Pulmonary artery endothelial cell (primary cell): ENCODE measurements at places on chromosomes 4 and X. TPM values are rescaled to one million over a fixed set of nuclear protein-coding genes. Genes with fewer than 3 reads are reported as not detected.

EREG gene
- total RNA-seq = not detected in 2 replicates

SOX3 gene
- not detected in 2 replicates for total RNA-seq

TLL1 gene
- total RNA-seq = 1.2 and 2.2 TPM in 2 replicates

GPR173 gene
- 2.7 and 3.2 TPM in 2 replicates for total RNA-seq

GABRE gene
- total RNA-seq = 3.7 and 7.1 TPM in 2 replicates

HAUS7 gene
- total RNA-seq = 25.3 and 32.1 TPM in 2 replicates

RAB41 gene
- total RNA-seq = not detected in 2 replicates

GNPDA2 gene
- total RNA-seq = 21.4 and 29.7 TPM in 2 replicates

BEX1 gene
- 0.20 TPM in 1 of 2 replicates, not detected in the other for total RNA-seq

SLC38A5 gene
- total RNA-seq = 54.8 and 88.9 TPM in 2 replicates

GRCh38 chrX:19625612-19626011, 110.3 kb upstream of the MAP3K15 start:
- DNase-seq = no peak

GRCh38 chr4:95515589-95515988, 33.2 kb downstream of the UNC5C start:
- no peak for DNase-seq

GRCh38 chr4:11632483-11632882, 203.8 kb upstream of the HS3ST1 start:
- DNase-seq = no peak

DNA sequence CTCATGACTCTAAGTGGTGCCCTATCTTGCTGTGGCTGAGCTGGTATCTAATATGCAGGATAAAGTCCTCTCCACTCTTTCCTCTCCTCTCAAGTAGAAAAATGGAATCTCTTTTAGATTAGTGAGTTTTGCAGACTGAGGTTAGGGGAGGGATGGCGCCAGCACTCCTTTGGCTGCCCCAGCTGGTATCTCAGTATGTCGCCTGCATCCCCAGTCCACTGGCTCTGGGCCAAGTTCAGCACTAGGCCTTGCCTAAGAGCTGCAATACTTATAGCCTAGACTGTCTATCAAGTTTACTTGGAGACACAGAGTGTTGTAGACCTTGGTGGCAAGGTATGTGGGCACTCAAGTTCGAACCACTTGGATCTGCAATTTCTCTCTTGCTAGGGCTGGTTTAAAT, 351.3 kb downstream of the NAP1L3 start:
- DNase-seq = no peak

DNA sequence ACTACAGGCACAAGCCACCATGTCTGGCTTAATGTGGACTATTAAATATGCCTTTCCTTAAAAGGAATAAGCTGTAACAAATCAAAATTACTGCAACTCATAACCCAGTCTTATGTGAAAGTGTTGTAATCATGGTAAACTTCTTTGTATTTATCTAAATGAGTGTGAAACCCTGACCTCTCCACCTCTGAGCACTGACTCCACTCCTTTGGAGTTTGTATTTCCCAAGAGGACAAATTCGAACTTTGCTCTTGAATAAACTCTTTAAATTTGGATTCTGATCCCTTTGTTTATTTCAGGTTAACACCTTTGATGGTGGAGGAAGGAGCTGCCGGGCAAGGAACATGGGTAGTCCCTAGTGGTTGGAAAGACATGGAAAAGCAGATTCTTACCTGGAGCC, 48.3 kb upstream of the FAM9A start:
- DNase-seq = no peak

GRCh38 chr4:169205075-169205743, 65.5 kb downstream of the SH3RF1 start:
- no peak for DNase-seq

DNA sequence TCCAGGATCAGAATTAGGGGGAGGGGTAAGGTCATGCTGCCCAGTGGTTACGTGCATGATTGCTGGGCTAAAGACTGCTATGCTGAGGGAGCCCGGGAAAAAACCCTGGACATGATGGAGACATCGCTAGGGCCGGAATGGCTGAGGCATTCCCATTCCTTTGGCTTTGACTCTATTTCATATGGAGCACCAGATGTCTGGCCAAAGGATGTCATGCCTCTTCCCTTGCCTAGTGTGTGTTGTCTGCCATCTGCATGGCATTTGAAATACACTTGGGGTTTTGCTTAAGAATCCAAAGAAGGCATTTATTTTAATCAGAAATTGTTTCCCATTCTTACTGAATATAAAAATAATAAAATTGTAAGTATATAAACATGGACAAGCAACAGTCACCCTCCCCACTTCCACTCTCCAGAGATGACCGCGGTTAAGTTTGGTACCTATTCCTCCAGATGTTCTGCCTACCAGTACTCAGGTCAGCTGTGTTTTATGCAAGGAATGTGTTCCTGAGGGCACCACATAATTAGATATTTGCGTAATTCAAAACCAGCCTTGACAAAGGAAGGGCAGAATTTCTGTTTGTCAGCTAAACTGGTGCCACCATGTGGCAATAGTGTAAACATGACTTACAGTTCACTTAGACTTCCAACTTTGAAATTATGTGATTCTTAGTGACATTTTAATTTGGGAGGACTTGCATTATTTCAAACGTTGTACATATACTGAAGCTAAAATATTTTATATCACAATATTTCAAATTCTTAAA, 105.9 kb downstream of the CT47B1 start:
- DNase-seq = peak; percentile 29

DNA sequence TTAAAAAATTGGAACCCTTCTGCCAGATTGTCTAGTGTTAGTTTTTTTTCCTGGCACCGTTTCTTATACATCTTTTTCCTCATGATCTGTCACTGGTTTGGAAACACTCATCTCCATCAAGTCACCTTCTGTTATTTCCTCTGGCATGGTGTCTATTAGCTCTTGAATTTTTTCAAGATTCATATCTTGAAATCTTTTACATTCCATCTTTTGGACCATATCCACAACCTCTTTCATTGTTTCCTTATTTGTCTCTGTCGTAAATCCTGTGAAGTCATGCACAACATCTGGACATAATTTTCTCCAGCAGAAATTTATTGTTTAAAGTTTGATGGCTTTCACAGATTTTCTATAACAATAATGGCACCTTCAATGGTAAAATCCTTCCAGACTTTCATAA, 10.2 kb upstream of the TMEM185A start:
- no peak for DNase-seq

- DNase-seq = no peak
Measured at GRCh38 chr4:144056800-144057199, 37.6 kb upstream of the GYPB start.

GRCh38 chr4:15920723-15921591, 17.6 kb downstream of the FGFBP1 start:
- peak; percentile 88 for DNase-seq

DNA sequence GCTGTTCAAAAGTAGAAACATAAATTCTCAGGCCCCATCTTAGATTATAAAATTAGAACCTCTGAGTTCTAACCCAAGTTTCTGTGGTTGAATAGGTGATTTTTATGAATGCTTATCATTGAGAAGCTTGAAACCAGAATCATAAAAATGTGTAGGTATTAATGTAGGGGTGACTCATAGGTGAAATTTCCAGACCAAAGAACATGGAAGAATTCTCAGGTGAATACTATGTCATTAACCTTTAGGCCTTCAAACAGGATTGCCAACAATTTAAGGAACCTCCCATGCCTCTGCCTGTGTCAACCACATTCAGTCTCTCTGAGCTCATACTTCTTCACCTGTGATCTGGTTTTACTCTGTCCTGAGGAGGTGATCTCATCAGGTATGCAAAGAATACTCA, 177.8 kb downstream of the NPFFR2 start:
- DNase-seq = no peak

DNA sequence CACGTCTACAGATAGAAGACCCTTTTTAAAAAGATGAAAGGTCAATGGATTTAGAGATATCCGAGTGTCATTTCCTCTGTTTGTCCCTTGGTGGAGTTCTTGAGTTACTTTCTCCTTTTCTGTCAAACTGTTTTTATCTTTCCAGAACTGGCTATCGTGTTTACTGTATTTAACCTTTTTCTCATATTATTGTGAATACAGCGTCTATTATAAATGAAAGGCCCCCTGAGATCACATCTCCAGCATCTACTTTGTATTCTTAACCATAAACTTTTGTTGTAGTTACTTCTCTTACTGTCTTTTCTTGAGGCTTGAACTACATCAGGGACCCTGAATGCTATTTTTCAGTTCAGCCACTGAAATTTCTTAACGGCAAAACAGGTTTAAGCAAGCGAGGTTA, 4.0 kb upstream of the PCDH7 start:
- DNase-seq = no peak

DNA sequence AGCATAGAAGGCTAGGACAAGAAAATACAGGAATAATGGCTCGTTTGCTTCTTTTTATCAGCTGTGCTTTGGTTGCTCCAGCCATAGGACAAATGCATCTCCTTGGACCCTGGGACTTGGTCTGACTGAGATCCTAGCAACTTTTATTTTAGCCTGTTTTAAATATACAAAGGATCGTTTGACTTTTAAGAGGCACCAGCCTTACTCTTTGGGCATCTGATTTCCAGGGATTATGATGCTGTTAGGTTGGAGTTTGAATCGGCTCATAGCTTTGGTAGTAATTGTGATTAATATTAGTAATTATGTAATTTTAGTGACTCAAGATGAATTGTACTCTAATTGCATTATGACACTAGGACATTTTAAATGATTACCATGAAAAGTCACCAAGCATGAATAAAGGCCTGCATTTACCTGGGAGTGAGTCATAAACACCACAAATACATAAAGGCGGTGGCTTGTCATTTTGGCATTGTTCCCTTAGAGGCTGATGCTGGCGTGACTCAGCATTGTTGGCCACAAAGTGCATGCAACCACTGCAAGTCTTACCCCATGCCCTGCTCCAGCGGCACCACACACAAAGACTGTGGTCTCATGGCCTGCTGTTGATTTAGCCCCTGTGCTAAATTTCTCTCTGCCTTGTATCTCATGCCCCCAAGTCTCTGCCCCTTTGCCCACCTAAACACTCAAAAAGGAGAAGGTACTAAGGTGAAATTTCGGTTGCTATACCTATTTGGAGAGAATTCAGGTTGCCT, 12.4 kb downstream of the GPAT3 start:
- DNase-seq = peak; percentile 24

DNA sequence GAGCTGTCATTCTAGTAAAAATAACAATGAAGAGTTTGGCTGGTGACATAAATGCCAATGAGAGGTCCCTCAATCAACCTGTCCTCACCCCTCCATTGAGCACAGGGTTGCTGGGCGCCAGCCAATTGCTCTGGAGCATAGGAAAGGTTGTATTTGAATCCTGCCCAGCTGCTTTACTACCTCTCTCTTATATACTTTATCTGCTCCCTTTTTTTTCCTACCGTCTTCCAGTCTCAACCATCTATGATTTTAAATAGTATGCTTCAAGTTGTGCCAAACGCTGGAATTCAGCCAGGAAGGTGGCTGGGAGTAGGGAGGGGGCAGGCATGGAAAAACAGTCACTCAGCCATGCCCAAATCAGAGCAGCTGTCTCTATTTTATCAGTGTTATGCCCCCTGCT, 153.8 kb downstream of the NR3C2 start:
- DNase-seq = no peak

DNA sequence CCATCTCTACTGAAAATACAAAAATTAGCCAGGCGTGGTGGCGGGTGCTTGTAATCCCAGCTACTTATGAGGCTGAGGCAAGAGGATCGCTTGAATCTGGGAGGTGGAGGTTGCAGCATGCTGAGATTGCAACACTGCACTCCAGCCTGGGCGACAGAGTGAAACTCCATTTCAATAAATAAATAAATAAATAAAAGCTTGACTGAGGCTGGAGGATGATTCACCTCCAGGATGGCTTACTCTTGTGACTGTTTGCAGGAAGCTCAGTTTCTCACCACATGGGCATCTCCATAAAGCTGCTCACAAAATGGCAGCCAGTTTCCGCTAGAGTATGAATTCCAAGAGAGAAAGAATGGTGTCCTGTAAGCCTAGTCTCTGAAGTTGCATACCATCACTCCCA, 191.7 kb upstream of the EDNRA start:
- no peak for DNase-seq

GRCh38 chrX:132954323-132954722, 4.1 kb downstream of the HS6ST2 start:
- DNase-seq = no peak

GRCh38 chr4:82983444-82983843, 27.2 kb downstream of the LIN54 start:
- DNase-seq = no peak

GRCh38 chr4:55127053-55127452, 1.7 kb upstream of the KDR start:
- DNase-seq = no peak

- no peak for DNase-seq
Measured at GRCh38 chr4:16118090-16118489, 34.3 kb upstream of the PROM1 start.

GRCh38 chrX:124827258-124827845, 481.0 kb downstream of the SH2D1A start:
- DNase-seq = no peak

GRCh38 chr4:143512978-143513313, 556 bp upstream of the SMARCA5 start:
- peak; percentile 19 for DNase-seq

- DNase-seq = no peak
Measured at GRCh38 chrX:30955687-30956086, 66.6 kb upstream of the TAB3 start.

DNA sequence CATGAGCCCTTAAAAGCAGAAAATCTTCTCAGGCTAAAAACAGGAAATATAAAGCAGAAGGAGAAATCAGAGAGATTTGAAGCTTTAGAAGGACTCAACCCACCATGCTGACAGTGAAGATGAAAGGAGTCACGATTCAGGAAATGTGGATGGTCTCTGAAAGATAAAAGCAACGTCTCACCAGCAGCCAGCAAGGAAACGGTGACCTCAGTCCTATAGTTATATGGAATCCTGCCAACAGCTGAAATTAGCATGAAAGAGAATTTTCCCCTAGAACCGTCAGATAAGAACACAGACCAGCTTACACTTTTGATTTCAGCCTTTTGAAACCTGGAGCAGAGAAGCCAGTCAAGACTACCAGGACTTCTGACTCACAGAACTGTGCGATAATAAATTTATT, 715.7 kb upstream of the HTR2C start:
- DNase-seq = no peak

DNA sequence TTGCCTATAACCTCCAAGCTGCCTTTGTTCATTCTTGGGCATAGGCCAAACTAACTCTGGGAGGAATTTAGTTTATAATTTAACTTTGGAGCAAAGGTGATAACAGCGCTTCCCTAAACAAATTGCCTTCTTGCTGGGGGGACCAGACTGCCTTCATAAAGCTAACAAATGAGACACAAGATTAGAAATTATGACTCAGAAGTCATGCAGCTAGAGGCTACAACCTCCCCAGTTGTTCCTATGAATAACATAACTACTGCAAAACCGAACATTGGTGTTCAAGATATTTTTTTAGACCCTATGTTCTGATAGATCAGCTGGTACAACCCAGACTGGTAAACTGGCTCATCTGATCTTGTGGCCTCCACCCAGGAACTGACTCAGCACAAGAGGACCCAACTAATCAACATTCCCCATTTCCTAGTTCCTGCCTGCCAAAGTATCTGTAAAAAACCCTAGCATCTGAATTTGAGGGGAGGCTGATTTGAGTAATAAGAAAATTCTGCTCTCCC, 22.0 kb upstream of the TMPRSS11B start:
- DNase-seq = no peak
